Pericardium fibroblast (primary cell): ENCODE measurements at places on chromosomes 2 and 18. TPM values are rescaled to one million over a fixed set of nuclear protein-coding genes. Genes with fewer than 3 reads are reported as not detected.

Gene SPC25
- 0.09 and 0.35 TPM in 2 replicates for total RNA-seq

Gene ANKRD30BL
- not detected in 2 replicates for total RNA-seq

Gene CCBE1
- 6.9 and 24.2 TPM in 2 replicates for total RNA-seq

Gene CYB5A
- total RNA-seq, result 160 and 173 TPM in 2 replicates

Gene TTC27
- 7.1 and 20.8 TPM in 2 replicates for total RNA-seq

Gene C2orf78
- total RNA-seq, result not detected in 2 replicates

Gene MYO5B
- under 0.01 and 0.82 TPM in 2 replicates for total RNA-seq

Gene GREB1
- 0.23 and 0.43 TPM in 2 replicates for total RNA-seq

Gene REG1B
- total RNA-seq, result not detected in 2 replicates

Gene RAPGEF4
- 1.3 and 1.5 TPM in 2 replicates for total RNA-seq

Gene IGFBP5
- total RNA-seq, result 25.2 and 97.9 TPM in 2 replicates

Gene LRP2
- under 0.01 TPM in 1 of 2 replicates, not detected in the other for total RNA-seq

Gene ALK
- total RNA-seq, result not detected in 2 replicates

Gene COA5
- total RNA-seq, result 12.7 and 24.8 TPM in 2 replicates

Gene RANBP2
- 25.1 and 29.5 TPM in 2 replicates for total RNA-seq

Gene KCNG2
- 0.47 and 2.2 TPM in 2 replicates for total RNA-seq

Gene PIKFYVE
- total RNA-seq, result 16.8 and 28.1 TPM in 2 replicates
